ENCODE measurements at places on chromosomes 4 and X.
A peak's percentile ranks its signal among the peaks of the same experiment; 100 is the strongest.

GRCh38 chr4:157220371-157220881, at the start of gene GRIA2:
TSS of gene GRIA2 (plus strand) at chr4:157220728. CDS start at chr4:157221043, 315 bp downstream.
- DNase-seq, result peak; percentile 78

DNA sequence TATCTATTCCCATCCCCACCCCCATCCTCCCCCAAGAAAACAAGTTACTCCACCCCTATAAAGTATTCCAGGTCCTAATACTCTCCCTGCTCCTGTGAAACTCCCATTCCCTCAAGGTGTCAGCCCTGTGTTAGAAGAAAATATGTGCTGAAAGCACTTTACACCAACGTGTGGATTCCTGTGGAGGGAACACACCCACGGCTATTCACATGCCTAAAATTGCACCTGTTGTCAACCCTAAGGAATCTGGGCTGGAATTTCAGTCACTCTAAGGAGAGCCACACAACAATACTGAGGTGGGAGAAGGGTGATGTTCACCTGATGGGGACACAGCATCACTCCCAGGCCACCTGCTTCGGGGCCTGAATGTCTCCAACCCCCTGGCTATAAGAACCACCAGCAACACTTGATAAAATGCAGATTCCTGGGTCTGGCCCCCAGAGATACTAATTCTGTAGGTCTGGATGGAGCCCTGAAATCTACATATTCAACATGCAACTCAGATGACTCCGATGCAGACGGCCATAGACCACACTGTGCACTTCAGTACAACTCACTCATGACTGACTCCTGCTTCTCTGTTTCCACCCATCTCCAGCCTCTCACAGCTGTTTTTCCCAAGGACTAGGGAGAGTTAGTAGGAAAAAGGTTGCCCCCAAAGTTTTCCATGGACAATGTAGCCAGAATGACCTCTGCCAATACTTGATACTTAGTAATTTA, 15.8 kb downstream of the SCD5 start:
- peak; percentile 75 for DNase-seq

DNA sequence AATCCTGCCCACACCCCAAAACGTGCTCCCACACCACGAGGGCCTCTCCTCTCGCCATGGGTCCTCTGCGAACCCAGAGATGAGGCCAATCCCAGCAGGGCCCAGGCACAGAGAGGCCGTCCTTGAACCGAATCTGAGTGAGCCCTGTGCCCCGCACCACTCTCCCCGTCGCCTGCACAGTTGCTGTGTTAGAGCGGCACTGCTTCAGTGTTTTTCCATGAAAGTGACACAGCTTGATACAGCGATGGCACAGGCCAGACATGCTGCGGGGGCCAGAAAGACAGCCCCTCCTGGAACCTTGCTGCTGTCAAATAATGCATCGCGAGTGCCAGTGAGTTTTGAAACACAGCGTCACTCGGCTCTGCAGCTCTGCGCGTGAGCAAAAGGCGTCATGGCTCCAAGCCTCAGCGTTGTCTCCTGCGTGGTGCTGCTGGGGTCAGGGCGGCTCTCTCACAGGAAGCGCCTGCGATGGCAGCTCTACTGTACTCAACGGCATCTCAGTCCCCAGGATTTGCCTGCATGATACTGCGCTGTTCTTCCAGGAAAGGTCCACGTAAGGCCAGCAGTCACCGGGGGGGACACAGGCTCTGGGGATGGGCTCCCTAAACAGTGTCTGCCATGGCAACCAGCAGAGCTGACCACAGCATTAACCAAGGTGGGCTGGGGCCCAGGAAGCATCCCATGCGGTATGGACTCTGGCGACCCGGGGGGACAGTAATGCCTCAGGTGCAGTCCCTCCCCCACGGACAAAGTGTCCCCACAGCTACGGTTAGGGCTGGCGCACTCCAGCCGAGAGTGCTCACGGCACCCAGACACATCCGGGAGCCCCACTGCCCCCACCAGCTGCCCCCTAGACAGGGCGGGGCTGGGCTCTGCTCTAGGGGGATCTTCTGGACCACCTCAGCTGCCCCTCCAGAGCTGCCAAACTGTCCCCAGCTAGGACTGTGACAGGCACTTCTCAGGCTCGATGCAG, 63.1 kb downstream of the ACOX3 start:
- DNase-seq, result no peak

GRCh38 chrX:13491061-13491460, 78.3 kb upstream of the EGFL6 start:
- no peak for DNase-seq

GRCh38 chr4:152224223-152224622, 311.7 kb downstream of the FBXW7 start:
- DNase-seq, result no peak

- DNase-seq, result no peak
These were observed 1.4 kb upstream of the MTHFD2L start for GRCh38 chr4:74156521-74156920.

- peak; percentile 85 for DNase-seq
These were observed 5.4 kb upstream of the CCDC120 start for GRCh38 chrX:49053223-49054072.

- DNase-seq, result no peak
These were observed 44.2 kb upstream of the TMEM131L start for GRCh38 chr4:153421941-153422340.

- DNase-seq, result no peak
These were observed 12.6 kb downstream of the TLR8 start for GRCh38 chrX:12919051-12919450.

- no peak for DNase-seq
These were observed 91.6 kb downstream of the MAGEB17 start for GRCh38 chrX:16258882-16259281.

DNA sequence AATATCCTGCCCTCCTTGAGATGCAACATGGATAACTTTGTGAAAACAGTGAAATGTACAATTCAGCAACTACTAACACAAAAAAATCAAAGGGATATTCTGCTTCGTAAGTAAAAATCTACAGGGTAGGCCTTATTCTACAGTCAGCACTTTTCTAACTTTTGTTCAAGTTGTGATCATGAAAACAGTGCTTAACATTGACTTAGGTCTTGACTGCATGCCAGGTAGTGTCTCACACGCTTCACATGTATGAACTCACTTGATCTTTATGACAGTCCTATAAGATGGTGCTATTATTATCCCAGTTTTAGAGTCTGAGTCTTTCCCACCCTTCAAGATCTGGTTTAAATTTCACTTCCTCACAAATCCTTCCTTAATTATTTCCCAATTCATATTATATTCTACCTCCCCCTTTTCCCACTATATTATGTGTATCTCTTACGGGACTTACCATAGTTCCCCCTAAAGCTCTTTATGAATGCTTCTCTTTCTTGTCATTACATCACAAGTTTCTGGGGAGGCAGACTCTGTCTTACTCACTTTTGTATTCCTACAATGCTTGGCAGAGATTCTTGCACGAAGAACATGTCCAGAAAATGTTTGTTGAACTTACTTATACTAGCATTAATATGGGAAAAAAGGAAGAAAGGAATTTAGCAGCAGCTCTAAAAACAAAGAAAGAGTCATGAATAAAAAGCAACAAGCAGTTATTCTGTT, 179.8 kb downstream of the SCFD2 start:
- no peak for DNase-seq

DNA sequence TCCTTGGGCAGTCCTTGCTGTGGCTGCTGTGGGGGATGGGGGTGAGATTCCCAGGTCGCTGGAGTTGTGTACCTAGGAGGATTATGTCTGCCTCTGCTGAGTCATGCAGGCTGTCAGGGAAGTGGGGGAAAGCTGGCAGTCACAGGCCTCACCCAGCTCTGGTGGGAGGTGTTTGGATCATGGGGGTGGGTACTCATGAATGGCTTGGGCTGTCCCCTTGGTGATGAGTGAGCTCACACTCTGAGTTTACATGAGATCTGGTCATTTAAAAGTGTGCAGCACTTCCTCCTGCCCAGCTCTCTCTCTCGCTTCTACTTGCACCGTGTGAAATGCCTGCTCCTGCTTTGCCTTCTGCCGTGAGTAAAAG, 24.6 kb upstream of the PDLIM3 start:
- DNase-seq, result no peak

DNA sequence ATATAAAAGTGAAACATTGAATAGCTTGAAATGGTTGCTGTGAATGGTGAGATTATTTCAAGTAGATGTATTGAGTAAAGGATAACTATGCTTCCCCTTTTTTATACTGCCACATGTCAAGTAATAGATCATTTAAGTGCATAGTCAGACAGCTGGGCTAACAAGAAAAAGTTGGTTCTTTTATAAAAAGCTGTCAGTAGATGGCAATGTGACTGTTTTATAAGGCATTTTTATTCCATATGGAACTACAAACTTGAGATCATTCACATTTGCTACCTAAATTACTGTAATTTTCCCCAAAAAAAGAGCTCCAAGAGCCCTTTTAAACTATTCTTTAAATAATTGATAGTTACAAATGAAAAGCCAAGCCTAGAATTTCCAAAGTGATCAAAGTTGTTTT, 831.0 kb downstream of the C4orf33 start:
- peak; percentile 21 for DNase-seq

Data from GM23338 (cell line).